Stimulated activated CD4-positive, alpha-beta T cell treated with anti-CD3 and anti-CD28 coated beads, TNF-alpha, amount 100 ng/mL, for 48 hours (primary cell): ENCODE measurements at places on chromosomes 4 and X.

DNA sequence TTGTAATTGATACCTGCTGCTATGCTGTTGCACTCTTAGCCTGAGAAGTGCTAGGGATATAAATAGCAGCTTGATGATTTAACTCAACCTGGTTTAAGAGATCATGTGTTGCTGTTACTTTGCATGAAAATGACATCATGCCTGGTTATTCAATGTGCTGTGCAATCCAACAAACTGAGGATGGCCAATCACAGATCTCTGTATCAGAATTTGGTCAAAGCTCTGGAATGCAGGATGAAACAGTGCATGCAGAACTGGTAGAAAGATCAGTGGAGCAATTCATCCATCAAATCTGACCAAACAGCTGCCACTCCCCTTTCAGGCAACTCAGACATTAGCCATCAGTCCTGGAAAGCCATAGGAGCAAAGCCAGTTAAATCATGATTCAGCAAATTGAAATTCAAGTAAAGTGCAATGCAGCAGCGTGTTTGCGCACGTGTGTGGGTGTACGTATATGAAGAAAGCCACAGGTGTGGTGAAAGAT lies 160.3 kb upstream of the RASGEF1B start:
- DNase-seq, result no peak

- no peak for DNase-seq
These were observed 474.8 kb downstream of the PDGFC start for GRCh38 chr4:156496797-156497196.

- no peak for DNase-seq
These were observed 5.5 kb upstream of the NKX1-1 start for GRCh38 chr4:1411436-1412375.

DNA sequence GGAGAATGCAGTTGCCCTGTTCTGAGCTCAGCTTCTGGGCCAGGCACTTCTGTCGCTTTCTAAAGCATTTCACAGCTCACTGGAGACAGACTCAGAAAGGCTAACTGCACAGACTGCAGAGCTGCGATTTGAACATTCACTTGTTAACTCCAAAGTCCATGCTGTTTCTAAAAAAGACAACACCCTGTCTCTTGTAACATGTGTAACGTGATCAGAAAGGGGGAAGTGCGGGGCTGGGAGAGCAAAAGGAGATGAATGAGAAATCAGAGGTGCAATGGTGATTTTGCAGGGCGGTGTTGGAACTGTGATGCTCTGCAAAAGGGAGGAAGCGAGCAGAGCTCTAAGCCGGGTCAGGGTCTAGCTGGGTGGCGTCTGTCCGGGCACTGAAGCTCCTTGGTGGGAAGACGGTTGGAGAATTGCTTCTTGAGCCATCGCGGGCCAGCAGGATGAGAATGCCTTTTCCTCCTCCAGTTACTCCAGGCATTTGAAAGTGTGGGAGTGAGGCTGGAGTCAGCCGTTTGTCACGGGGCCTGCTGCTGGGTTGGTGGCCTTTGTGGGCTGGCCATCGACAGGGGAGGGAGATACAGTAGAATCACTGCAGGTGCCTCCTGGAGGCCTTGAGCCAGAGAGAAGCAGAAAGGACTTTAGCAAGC lies 20.3 kb downstream of the TBC1D14 start:
- DNase-seq, result no peak

GRCh38 chrX:134990801-134991481 lies at the start of gene SMIM10:
Gene SMIM10 (plus strand): TSS chrX:134990991. CDS start chrX:134991096, 105 bp downstream.
- no peak for DNase-seq

- no peak for DNase-seq
These were observed 648.8 kb downstream of the SPOCK3 start for GRCh38 chr4:166585491-166585890.

DNA sequence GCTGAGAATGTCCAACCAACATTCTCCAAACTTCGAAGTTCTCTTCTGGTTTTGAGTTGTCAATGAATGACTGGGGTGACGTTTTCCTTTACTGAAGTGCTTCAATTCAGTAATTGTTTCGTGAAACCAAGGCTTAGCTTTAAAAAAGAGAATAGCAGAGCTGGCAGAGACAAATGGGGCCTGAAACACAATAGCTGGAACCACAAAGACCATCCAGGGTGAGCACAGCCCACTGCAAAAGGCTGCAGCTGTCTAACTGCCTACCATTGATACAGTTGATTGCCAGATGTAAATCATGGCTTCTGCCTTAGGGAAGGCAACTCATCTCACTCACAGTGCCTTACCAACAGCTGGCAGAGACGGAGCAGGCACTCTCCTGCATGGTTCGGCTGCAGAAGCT lies 78.7 kb upstream of the ZNF518B start:
- DNase-seq, result no peak

GRCh38 chr4:102586002-102586643 lies 85.0 kb downstream of the NFKB1 start:
- DNase-seq, result no peak

GRCh38 chrX:30830326-30830943 lies 58.6 kb downstream of the TAB3 start:
- no peak for DNase-seq

DNA sequence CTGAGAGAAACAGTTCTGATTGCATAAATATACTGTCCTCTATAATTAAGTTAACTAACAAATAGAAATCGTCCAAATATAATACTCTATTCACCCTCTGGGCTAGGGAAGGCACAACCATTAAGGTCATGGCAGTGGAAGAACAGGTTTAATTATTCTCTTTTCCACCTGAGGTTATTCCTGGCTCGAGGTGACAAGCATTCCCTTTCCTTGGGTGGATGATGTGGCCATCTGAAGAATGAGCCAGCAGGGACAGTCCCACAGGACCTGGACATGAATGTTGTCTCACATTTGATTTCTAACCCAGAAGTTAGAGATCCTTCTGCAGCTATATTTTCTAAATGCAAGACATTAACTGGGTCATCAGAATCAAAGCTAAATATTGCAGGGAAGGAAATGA lies 5.5 kb downstream of the IBSP start:
- DNase-seq, result no peak

DNA sequence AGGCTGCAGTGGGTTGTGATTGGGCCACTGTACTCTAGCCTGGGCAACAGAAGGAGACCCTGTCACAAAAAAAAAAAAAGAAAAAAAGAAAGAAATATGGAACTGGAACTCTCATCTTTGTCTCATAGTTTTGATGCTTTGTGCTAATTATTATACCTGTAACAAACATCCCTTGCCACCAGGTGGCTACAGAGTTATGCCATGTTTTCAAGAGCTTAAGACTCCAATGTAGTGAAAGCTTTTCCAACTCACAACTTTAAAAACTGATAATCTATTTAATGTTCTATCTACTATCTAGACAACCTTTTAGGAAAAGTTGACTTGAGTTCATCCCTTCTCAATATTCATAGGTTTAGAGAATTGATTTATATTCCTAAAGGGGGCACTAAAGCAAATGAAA lies 42.4 kb downstream of the HTR2C start:
- DNase-seq, result no peak

GRCh38 chr4:104501290-104501689 lies 6.6 kb upstream of the CXXC4 start:
- no peak for DNase-seq

DNA sequence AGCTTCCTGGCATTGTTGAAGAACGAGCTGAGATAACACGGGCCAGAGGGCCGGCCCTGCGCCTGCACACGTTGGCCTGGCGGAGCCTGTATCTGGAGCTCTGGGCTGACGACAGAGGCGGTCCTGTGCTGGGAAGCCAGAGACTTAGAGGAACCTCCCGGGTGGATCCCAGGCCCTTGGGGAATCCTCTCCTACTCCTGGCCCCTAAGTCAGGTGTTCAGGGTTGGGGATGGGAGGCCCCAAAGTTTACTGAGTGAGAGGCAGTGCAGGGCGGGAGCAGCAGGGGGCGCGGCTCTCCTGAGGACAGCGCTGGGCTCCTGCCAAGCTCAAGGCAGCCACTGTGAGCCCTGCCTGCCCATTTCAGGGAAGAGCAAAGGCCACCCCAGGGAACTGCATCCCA lies 2.5 kb upstream of the HTRA3 start:
- no peak for DNase-seq

GRCh38 chr4:76589872-76590797 lies 155.1 kb downstream of the SHROOM3 start:
- DNase-seq, result no peak

GRCh38 chr4:17112292-17112659 lies 213.8 kb upstream of the LDB2 start:
- no peak for DNase-seq

DNA sequence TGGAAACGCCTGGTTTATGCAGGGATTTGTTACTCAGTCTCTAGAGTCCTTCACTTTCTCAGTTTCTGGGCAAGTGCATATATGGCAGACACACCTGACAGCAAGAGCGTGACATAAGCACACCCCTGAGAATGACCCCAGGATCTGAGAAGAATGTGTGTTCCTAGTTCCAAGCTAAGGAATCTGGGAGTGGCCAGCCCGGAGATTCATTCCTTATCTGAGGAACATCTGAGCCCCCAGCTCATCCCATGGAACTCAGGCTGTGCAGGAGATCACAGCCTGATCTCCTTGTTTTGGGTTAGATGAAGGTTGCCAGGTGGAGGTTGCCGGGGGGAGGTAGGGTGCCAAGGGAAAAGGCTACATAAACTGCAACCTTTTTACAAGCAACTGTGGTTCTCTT lies 23.8 kb upstream of the KIAA0232 start:
- DNase-seq, result no peak
